GM06990 (cell line): ENCODE measurements at places on chromosomes 7 and 10.

DNA sequence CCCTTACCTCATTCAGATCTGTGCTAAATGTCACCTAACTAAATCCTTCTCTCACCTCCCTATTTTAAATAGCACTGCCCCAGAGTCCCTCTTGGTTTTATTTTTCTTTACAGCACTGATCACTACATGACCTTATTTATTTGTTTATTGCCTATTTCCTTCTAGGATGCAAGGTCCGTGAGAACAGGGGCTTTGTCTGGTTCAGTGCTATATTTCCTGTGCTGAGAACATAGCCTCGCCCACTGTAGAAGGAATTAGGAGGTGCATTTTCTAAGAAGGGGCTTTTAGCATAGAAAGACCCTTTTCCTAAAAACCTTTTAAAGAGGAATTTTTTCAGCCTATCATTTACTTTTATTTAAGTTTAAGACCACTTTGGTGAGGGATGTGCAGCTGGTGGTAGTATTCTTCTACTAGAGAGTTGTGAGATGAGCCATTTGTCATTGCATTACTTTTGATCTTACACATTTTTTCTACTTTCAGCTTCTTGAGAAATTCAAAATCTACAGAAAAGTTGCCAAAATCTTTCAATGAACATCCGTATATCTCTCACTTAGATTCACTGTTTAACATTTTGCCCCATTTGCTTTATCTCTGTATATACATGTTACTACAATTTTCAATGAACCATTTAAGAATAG lies 13.5 kb upstream of the PCGF5 start:
- DNase-seq, result no peak

GRCh38 chr7:85773116-85773728 lies 586.4 kb upstream of the SEMA3D start:
- DNase-seq, result no peak

DNA sequence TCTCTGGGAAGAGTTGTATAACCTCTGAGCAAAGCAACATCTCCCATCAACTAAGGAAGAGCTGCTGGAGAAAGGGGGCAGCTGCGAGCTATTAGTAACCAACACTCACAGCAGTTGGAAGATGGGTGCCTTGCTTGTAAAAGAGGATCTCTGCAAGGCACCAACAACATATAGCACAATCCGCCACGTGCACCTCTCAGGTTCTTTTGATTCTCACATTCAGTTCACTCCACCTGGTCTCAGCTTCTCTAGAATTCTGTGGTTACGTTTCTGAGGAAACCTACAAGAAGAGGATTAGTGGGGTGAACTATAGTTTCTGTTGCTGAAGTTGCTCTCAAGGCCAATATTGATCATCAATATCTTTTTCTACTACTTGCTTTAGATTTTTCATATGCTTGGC lies 117.1 kb downstream of the RPS24 start:
- DNase-seq, result no peak

- no peak for DNase-seq
Measured at GRCh38 chr10:18675086-18675801, 16.0 kb downstream of the ARL5B start.

DNA sequence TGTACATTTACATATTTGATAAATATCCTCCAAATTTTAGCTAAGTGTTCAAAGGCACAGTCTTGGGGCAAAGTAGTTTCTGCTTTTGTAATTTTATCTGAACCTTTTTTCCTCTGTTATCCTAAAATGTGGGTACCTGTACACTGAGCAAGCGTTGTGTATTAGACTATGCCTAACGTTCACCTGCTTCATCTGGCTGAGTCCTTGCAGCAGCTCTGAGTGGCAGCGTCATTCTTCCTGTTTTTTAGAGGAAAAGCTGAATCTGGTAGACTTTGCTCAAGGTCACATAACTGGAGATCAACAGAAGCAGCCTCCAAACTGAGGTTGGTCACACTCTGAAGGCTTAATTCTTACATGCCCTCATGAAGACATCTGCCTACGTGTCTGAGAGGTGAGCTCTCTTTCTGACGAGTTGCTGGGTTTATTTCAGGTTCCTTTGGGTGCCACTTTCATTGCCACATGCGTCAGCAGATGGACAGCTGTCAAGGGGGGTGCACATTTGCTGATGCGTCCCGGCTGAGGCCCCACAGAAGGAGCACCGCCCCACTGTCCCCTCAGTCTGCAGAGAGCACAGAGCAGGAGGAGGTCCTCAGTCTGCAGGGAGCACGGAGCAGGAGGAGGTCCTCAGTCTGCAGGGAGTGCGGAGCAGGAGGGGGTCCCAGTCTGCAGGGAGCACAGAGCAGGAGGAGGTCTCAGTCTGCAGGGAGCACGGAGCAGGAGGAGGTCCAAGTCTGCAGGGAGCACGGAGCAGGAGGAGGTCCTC lies 406.5 kb upstream of the SHH start:
- no peak for DNase-seq

DNA sequence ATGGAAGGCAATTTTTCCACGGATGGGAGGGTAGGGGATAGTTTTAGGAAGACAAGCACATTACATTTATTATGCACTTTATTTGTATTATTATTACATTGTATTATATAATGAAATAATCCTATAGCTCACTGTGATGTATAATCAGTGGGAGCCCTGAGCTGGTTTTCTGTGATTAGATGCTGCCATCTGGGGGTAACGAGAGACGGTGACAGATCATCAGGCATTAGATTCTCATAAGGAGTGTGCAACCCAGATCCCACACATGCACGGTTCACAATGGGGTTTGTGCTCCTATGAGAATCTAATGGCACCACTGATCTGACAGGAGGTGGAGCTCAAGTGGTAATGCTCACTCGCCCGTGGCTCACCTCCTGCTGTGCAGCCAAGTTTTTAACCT lies 103.9 kb upstream of the STK17A start:
- no peak for DNase-seq

DNA sequence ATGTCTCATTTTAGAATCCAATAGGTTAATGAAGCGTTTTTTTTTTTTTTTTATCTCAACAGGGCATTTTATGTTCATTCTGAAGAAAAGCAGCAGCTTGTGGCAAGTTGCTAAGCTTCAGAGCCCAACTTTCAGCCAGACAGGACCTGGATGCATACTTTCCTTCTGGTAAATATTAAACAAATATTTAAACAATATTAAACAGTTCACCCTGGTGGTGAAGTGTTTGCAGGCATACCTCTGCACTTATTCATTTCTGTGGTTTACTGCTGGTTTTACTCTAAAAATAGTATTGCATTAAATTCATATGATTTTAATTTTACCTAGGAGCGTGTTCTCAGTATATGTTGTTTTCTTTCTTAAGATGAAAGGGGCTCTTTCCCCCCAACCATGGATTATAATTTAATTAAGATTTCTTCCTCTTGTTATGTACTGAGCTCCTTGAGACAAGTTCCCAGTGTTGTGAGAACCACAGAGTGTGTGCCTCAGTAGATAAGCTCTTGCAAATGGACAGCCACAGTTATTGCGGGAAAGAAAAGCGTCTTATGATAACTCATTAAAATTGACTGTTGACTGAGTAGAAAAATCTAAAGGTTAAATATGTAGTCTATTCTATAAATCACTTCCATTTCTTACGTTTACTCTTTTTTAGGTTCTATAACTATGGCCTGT lies 155.8 kb downstream of the MALRD1 start:
- DNase-seq, result no peak

GRCh38 chr7:43823941-43824340 lies 45.4 kb downstream of the MRPS24 start:
- no peak for DNase-seq

DNA sequence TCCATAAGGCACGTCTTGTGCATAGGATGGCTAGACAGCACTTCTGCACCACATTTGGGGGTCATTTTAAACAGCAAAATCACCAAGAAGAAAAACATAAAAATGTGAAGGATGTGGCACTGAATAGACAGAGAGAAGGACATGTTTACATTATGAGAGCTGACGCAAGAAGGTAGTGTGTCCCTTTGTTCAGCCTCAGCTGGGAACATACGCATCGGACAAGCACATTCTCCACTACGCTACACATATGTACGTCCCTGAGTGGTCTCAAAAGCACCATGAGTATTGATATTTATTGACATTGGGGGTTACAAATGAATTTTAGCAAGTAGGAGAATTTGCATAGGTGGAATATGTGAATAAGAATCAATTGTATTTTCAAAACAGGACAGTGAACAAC lies 20.2 kb downstream of the DDC start:
- DNase-seq, result no peak

DNA sequence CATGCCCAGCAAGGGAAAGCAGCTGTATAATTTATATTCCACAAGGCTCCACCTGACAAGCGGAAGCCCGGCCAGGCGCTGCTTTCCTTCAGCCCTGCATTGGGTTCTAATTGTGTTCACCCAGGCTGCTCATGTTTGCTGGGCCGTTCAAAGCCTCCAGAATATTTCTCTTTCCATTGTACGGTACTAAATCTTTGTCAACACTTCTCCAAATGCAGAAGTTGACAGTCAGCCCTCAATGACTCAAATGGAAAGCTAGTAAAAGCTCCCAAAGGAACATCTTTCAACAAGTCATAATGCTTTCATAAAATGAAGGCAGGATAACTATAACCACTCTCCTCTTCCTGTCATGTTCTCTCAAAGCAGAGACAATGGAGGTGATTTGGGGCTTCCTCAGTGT lies 17.8 kb upstream of the CPXM2 start:
- no peak for DNase-seq

DNA sequence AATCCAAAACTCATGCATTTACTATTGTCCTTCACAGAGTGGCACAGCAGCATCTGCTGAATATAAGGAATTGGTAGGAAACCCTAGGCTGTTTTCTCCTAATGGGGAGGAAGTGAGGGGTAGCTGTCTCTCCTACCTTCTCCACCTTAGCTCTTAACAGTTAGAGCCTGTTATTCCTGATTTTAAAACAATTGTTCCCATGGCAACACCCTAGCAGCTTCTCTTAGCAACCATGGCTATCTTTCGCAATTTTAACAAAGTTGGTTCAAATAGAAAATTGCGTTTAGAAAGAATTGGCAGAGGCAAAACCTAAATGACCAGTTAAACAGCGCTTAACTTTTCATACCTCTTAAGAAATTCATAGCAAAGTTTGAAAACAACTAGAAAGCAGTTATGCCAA lies 603.4 kb upstream of the AUTS2 start:
- DNase-seq, result no peak

GRCh38 chr10:110773693-110774068 lies 98.0 kb upstream of the PDCD4 start:
- no peak for DNase-seq

DNA sequence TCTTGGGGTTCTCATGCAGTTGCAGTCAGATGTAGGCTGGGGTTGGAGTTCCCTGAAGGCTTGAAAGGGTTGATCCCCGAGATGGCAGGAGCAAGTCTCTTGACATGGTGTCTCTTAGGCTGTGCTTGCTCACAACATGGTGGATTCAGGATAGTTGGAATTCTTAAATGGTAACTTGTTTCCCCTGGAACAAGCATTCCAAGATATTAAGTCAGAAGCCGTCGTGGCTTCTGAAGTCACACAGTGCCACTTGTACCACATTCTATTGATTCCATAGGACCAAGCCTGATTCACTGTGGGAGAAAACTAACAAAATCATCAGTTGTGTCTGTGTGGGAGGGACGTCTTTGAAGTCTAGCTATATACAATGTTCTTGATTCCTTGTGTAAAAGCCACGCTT lies 3.5 kb upstream of the SLC35B4 start:
- no peak for DNase-seq

GRCh38 chr10:125160856-125161706 lies 718 bp upstream of the CTBP2 start:
- peak; percentile 71 for DNase-seq

- DNase-seq, result no peak
Measured at GRCh38 chr7:111224354-111225231, 133.7 kb downstream of the LRRN3 start.

- no peak for DNase-seq
Measured at GRCh38 chr7:19181634-19182033, 36.4 kb upstream of the FERD3L start.

DNA sequence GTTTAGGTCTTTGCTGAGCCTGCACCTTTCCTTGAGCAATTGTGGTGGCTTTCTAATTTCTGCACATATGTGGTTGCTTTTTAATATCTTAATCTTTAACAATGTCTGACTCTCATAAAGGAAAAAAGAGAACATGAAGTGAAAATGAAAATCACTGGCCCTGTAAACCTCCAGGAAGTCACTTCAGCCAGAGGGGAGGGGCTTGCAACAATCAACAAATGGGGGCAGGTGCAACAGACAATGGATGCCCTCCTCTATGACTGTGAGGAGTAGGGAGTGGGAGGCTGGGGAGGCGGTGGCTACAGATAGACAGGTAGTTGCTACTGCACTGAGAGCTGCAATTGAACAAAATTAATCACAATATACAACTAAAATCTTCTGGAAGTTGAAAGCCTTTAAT lies 1377.4 kb downstream of the XPNPEP1 start:
- no peak for DNase-seq

DNA sequence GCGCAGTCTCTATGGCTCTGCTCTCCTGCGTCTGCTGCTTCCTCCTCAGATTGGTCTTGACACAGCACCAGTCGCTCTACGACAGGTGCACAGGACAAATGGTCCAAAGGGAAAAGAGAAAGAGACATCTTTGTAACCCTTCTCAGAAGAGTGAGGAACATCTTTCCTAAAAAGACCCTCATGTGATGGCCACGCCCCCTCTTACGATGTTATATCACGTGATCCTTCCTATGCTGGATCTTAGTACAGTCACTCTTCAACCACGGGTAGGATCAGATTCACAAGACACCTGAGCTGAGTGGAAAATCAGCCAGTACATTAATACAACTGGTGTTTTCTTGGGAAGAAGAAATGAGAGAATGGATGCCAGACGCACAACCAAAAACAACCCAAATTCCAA lies 262.2 kb upstream of the CELF2 start:
- DNase-seq, result no peak
